Activated CD4-positive, alpha-beta T cell treated with anti-CD3 and anti-CD28 coated beads, Interleukin-2, amount 50 U/mL, for 1 hour (primary cell): ENCODE measurements at places on chromosomes 4 and X.

GRCh38 chrX:19617550-19617949 lies 102.2 kb upstream of the MAP3K15 start:
- no peak for DNase-seq

GRCh38 chr4:186627226-186627865 lies 72.0 kb upstream of the MTNR1A start:
- DNase-seq, result no peak

DNA sequence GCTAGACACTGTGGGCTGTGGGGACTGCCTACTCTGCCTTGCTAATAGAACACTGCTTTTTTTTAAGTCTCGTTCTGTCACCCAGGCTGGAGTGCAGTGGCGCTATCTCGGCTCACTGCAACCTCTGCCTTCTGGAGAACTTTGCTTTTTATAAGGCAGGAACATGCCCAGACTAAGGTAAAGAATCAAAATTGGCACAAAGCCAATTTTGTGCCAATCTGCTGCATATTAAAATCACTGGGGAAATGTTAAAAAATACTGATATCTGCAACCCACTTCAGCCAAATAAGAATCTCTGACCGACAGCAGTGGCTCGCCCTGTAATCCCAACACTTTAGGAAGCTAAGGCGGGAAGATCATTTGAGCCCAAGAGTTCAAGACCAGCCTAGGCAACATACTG lies 36.5 kb upstream of the CEP135 start:
- DNase-seq, result no peak

GRCh38 chr4:85884251-85884650 lies 409.3 kb downstream of the ARHGAP24 start:
- no peak for DNase-seq

- DNase-seq, result no peak
Observed at GRCh38 chr4:181748581-181748980, 494.6 kb upstream of the TENM3 start.

DNA sequence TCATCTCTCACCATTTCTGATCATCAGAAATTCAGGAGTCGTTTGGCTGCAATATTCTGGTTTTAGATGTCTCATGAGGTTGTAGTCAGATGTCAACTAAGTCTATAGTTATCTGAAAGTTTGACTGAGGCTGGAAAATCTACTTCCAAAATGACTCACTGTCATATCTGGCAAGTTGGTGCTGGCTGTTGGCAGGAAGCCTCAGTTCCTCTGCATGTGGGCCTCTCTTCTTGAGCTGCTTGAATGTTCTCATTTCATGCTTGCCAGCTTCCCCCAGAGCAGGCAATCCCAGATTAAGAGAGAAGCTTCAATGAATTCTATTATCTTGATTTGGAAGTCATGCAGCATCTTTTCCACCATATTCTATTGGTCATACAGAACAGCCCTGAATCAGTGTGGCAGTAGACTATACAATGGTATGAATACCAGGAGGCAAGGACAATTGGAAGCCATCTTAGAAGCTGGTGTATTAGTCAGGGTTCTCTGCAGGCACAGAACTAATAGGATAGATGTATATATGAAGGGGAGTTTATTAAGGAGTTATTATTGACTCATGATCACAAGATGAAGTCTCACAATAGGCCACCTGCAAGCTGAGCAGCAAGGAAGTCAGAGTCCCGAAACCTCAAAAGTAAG lies 46.8 kb upstream of the ELF2 start:
- DNase-seq, result no peak

DNA sequence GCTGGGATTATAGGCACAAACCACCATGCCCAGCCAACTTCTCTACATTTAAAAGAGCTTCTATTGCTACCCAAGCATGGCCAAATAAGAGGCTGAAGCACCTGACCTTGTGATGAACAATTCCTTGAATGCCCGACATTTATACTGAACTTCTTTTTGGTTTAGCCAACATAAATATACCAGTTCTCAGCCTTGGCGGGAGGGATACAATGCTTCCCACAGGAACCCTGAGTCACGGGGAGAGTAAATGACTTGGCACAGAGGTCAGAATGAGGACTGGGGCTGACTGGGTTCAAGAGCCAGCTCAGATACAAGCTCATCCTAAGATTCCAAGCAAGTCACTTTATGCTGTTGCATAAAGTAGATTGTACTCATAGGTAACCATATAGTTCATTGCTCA lies 6.1 kb downstream of the HOPX start:
- no peak for DNase-seq

- no peak for DNase-seq
Observed at GRCh38 chr4:145531859-145532258, 50.2 kb downstream of the SMAD1 start.

GRCh38 chrX:71070531-71070930 lies 2.4 kb upstream of the SNX12 start:
- no peak for DNase-seq

- DNase-seq, result no peak
Observed at GRCh38 chr4:140234697-140235060, 80.7 kb upstream of the MAML3 start.
